ENCODE measurements at places on chromosomes 6 and 20.

GRCh38 chr6:156925718-156926607 is 148.8 kb downstream of the ARID1B start:
- DNase-seq = no peak

GRCh38 chr6:81204731-81205130 is 547.8 kb downstream of the TENT5A start:
- DNase-seq = no peak

GRCh38 chr6:37699138-37699766 is 1.6 kb upstream of the MDGA1 start:
- DNase-seq = no peak

DNA sequence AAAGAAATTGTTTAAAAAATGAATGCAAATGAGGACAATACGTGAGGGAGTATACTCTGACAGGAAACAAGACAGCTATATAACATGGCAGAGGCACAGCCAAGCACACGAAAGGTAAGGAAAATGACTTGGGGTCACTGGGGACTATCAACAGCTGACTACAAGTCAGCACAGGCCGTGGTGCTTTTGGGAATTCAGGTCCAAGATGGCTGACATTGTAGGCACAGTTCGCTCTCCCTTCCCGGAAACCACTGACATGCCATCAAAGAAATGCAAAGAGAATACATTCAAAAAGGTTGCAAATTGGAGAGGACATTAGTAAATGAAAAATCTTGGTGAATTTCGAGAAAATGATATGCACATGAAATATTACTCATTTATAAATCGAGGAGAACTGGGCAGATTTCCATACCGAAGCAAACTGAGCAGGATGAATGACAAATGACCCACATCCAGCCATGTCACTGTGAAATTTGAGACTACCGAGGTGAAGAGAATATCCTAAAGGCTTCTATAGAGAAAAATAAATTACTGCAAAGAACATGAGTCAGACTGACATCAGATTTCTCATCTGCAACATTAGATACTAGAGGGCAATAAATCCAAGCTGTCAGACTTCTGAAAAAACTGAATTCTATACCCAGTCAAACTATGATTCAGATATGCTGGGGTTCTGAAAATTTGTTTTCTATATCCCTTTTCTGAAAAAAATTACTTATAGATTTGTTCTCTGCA is 391.1 kb downstream of the BTBD9 start:
- DNase-seq = no peak

DNA sequence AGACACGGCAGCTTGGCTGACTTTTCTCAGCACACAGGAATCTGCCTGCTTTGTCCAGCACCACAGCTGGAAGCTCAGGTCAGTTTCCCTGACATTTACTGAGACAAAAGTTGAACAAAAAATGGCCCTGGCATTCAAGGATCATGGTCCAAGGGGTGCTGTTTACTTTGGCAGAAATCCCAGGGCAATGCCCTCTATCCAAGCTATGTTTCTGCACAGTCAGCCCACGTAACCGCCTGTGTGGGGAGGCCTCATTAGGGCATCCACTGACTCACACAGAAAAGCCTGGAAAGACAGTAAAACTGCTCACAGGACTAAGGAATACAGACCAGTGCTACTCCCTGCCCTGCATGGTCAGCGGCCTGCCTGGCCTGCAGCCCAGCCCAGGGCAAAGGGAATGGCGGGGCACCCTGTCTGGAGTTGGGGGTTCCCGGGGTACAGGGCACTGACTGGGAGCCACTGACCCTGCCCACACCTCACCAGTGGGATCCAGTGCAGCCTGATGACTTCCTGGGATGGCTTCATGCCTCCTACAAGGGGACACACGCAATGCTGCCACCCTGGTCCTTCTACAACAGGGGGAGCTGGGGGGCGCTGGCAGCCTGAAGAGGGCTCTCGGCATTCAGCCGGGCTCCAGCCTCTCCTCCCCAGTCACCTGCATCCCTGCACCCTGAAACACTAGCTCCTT is 77.1 kb downstream of the NINL start:
- DNase-seq = peak; percentile 23

- no peak for DNase-seq
Observed at GRCh38 chr6:156507106-156507505, 270.1 kb upstream of the ARID1B start.

- no peak for DNase-seq
Observed at GRCh38 chr20:44785768-44786167, 24.6 kb downstream of the RIMS4 start.

DNA sequence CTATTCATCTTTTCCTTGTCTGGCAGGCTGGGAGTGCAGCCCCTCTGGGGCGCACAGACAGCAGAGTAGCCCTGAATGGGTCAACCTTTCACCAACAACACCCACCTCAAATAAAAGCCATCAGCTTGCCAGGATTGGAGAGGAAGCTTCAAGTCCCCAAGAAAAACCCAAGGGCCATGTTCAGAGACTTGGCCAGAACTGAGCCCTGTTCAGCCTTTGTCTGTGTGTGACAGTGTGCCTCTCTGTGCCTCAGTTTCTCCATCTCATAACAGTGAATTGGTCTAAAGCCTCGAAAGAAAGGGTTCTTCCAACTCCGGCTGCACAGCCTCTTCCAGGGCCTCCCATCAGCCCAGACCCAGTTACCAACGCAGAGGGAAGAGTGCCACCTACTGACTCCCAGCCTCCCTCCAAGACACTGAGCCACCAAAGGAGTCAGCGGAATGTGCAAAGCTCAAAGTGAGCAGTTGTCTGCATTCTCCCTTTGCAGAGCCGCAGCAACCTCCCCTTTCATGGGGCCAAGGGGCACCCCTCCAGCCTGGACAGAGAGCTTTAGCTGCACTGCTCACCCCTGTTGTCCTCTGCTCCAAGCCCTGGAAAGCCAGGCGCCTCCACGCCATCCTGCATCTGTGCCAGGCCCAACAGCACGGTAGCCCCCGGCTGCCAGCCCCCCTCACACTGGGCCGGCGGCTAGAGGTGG is 82.7 kb upstream of the TOP1 start:
- DNase-seq = peak; percentile 55

GRCh38 chr6:6697620-6698019 is 109.1 kb downstream of the LY86 start:
- no peak for DNase-seq

- DNase-seq = no peak
Observed at GRCh38 chr20:43689165-43689564, 22.3 kb downstream of the MYBL2 start.

DNA sequence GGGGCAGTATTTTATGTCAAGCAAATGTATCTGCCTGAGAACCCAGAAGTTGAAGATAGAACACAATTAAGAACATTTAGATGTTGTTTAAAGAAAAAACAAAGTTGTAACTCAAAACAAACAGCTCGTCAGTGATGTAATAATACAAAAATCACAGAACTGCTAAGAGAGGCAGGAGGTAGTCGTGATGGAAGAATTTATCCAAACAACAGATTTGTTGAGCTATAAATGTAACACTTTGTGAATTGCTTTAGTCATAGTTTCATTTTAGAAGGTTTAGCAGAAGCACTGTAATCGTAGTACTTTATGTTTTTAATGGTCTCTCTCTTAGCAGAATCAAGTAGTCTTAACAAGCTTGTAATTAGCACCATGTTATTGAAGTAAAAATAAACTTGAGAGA is 73.6 kb downstream of the SCAF8 start:
- no peak for DNase-seq

DNA sequence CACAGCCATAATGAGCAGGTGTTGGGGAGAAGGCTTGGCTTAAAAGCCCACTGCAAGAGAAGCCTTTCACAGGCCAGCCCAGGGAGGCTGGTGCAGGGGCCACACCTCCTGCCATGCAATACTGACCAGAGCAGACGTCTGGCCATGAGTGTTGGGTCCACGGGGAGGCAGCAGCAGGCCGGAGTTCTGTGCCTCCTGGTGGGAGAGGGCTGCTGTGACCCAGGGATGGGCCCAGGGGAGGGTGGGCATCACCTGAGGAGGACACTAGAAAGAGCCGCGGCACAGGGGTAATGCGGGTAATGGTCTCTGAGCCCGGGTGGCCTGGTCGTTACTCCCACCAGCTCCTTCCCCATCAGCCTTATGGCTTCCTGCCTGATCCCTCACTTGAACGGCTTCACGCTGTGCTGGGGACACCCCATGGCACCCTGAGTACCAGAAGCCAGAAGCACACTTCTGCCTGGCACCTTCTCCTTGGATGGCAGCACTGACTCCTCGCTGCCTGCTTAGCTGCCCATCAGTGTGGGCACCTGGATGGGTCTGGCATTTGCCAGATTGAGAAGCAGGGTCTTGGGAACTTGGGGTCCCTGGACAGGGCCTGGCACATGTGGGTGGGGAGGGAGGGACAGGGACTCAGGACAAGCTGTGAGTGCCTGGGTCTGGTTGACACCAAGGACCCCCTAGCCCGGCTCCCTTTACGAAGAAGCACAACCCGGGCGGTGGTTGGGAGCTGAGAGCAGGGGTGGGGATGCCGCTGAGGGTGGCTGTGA is 108.8 kb downstream of the ASXL1 start:
- no peak for DNase-seq

- DNase-seq = no peak
Observed at GRCh38 chr20:54176610-54177009, 2.8 kb upstream of the CYP24A1 start.

DNA sequence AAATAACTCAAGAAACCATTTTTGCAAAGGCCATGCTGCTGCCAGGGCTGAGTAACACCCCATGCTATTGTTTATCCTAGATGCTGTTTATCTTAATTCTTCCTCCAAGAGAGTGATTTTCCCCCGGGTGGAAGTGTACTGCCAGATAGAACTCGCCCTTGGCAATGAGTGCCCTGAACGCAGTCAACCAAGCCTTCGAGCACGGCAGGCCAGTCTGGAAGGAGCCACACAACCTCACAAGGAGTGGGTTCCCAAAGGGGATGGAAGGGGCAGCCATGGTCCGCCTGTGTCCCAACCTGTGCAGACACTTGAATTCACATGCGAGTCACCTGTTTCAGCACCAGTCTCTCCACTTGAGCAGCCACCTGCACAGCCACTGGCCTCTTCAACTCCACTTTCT is 31.9 kb downstream of the PNPLA1 start:
- no peak for DNase-seq

GRCh38 chr6:22513667-22514066 is 55.7 kb upstream of the HDGFL1 start:
- no peak for DNase-seq

- DNase-seq = no peak
Observed at GRCh38 chr6:135577059-135577538, 79.6 kb upstream of the AHI1 start.

- no peak for DNase-seq
Observed at GRCh38 chr6:35272005-35272404, 12.5 kb downstream of the ZNF76 start.

DNA sequence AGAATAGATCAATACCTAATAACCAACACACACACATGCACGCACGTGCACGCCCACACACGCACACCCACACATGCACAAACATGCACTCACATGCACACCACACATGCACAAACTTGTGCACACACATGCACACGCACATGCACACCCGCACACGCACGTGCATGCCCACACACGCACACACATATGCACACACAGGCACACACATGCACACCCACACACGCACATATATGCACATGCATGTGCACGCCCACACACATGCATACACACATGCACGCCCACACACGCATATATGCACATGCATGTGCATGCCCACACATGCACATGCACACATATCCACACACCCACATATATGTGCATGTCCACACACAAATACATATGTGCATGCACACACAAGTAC is 26.2 kb upstream of the CHRNA4 start:
- no peak for DNase-seq

DNA sequence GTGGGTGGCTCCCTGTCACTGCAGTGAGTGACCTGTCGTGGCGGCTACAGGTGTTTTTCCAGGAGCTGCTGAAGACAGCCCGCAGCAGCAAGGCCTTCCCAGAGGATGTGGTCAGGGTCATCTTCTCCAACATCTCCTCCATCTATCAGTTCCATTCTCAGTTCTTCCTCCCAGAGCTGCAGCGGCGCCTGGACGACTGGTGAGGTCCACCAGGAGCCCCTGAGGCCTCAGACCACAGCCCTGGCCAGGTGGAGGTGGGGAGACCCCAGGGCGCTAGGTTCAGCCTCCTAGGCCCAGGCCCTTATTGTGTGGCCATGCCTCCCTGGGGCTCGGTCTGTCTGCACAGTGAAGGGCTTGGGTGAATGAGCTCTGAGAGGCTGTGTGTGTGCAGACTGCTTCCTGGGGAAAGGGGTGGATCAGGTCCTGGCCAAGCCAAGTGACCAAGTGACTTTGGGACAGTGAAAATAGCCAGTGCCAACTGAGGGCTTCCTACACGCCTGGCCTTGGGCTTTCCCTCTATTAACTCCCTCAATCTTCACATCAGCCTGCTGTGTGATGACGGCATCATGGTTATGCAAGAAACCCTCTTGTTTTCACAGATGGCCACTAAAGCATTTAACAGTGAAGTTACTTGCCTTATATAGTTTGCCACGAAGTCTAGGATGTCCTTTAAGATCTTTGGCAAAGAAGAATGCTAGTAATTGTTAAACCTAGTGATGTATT is 6.4 kb downstream of the FGD2 start:
- no peak for DNase-seq

DNA sequence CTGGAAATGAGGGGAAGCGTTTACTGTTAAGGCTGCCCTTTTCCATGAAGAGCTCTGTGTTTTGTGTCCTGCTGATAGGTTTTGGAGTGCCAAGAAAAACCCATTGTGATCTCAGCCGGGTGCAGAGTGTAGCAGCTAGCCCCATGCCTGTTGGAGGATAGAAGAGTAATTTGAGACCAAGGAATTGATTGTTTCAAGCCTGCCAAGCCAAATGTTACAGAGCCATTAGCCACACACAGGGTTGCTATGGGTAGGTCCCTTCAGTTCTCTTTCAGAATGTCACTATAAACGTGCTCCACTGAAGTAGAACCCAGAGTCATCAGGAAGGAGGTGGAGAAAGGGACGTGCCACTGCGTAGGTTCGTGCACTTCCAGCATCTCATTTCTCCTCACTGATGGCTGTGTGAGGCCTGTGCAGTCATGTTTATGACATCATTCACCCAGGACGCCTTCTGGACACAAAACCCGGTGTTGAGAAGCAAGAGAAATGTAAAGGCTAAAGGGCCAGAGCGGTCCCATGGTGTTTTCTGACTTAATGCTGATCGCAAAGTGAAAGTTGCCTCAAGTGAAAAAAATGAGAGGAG is 6.6 kb downstream of the GMPR start:
- DNase-seq = no peak

DNA sequence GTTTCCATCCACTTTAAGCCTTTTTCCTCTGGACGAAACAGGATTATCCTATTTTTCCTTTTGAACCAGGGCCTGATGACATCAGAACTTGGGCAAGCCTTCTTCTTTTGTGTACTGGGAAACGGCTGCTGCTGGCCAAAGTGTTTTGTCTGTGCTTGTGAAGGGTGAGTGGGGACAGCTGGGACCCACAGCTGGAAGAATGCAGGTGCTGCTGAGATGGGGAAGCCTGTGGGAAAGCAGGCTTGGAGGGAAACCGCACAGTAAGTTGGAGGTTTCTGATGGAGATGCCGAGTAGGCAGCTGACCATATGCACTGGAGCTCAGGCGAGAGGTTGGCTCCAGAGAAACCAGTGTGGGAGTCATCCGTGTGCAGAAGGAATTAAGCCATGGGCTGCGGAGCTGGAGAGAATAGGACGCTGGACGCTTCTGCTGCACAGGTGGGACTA is 8.5 kb upstream of the PSMG4 start:
- DNase-seq = no peak

- no peak for DNase-seq
Observed at GRCh38 chr6:110566346-110567125, 90.1 kb upstream of the SLC22A16 start.

GRCh38 chr6:27839626-27840475 is 72.3 kb downstream of the OR2B2 start:
- peak; percentile 55 for DNase-seq

- DNase-seq = no peak
Observed at GRCh38 chr20:38932457-38933120, 6.4 kb downstream of the FAM83D start.

- DNase-seq = no peak
Observed at GRCh38 chr6:142235272-142235671, 66.5 kb upstream of the ADGRG6 start.
